Stimulated activated CD8-positive, alpha-beta memory T cell treated with anti-CD3 and anti-CD28 coated beads, Interleukin-2, amount 100 ng/mL, for 1 hour (primary cell): ENCODE measurements at places on chromosomes 13 and 19.

- DNase-seq: no peak
Measured at GRCh38 chr19:50205681-50206138, 2.3 kb downstream of the MYH14 start.

DNA sequence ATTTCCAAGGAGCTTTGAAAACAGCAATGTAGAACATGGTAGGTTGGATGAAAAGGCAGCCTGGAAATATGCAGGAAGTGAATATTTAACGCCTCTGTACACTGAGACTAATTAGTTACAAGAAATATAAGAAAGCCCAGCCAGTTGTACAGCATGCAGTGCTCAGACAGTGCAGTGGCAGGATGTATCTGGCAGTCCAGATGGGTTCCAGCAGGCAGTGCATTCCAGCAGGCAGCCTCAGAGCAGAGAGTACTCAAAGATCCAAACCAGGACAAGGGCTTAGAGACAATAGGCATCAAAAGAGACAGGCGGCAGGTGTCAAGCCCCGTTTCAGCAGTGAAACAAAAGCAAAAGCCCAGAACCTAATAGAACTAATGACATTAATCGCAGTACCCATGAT lies 2776.3 kb downstream of the PCDH9 start:
- DNase-seq: no peak

DNA sequence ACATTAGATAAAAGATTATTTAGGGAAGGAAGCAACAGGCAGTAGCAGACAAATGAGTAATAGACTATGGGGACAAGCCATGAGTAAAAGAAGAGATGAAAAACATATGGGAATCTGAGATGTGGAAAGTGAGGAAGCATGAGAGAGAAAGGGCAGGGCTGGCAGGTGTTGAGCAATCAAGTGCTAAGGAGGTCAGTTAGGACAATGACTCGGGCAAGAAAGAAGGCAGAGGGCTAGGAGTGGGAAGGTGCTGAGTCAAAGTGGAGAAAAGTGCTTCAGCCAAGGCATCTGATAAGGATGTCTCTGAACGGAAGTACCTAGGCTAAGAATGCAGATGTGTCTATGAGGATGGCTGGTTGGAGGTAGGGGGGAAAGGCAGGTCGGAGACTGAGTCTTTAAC lies 291.9 kb upstream of the HTR2A start:
- DNase-seq: no peak

GRCh38 chr13:82847595-82847994 lies 1034.7 kb downstream of the SLITRK1 start:
- DNase-seq: no peak

DNA sequence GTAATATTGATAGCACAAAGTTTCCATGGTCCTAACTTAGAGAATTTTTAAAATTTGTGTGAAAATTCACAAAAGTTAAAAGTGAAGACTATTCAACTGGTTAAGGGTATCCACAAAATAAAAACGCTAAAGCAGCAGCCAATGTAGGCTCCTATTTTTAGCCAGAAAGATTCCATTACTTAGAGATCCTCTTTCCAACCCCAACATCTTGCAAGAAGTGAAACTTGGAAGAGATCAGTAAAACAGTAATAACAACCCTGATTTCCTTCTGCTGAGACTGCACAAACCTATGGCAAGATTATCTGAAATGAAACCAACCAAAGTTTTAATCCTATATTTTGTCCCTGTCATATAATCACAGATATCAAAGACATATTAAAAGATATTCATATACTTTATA lies 8.5 kb downstream of the TBC1D4 start:
- no peak for DNase-seq

GRCh38 chr19:32336259-32337083 lies 8.9 kb upstream of the ZNF507 start:
- DNase-seq: no peak
